ENCODE measurements at places on chromosomes 13 and 19. TPM values are rescaled to one million over a fixed set of nuclear protein-coding genes. Genes with fewer than 3 reads are reported as not detected.

Gene ANGPTL4
- polyA plus RNA-seq = 0.23 TPM

Gene STARD13
- not detected for polyA plus RNA-seq

Gene CNFN
- 0.88 TPM for polyA plus RNA-seq

- no peak for DNase-seq
Measured at GRCh38 chr13:27476943-27477703, 26.8 kb upstream of the MTIF3 start.

- no peak for DNase-seq
Measured at GRCh38 chr19:50819636-50820035, 4.0 kb downstream of the KLK1 start.

- DNase-seq = no peak
Measured at GRCh38 chr19:40335855-40336600, 12.2 kb downstream of the C19orf47 start.

- no peak for DNase-seq
Measured at GRCh38 chr13:27177852-27178251, 6.2 kb upstream of the USP12 start.

- DNase-seq = no peak
Measured at GRCh38 chr13:100022798-100023197, 41.2 kb downstream of the ZIC2 start.

All from naive thymus-derived CD8-positive, alpha-beta T cell (primary cell).